Activated CD8-positive, alpha-beta T cell treated with anti-CD3 and anti-CD28 coated beads for 36 hours (primary cell): ENCODE measurements at places on chromosomes 2 and 18.

GRCh38 chr2:48282161-48282680 lies 247.7 kb upstream of the STON1 start:
- DNase-seq, result no peak

DNA sequence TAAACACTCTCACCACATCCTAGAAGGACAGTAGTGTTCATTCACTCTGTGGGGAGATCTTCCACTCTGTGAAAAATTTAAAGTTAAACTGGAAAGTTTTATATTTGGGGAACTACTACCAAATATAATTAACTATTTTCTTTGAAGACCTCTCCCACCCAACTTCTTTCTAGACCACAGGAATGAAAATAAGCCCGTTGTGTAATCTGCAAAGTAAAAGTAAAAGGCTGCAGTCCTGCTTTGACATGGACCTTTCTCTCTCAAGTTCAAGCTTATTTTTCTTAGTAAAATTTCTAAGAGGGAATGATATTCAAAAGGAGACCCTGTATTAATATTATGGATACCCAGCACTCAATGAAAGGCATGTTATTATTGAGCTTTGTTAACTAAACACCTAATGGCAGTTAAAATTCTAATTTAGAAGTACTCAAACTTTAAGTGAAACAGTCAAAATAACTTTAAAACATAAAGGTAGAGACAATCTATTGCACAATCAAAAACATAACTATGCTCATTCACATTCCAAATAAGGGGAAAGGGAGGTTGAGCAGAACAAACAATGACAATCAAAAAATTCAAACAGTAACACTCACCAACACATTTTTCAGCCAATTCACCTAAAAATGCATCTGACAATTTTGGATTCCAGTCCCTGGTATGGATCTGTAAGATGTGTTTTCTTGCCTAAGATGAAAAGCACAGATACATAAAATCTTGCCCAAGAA lies 98.5 kb downstream of the ATAD2B start:
- no peak for DNase-seq

DNA sequence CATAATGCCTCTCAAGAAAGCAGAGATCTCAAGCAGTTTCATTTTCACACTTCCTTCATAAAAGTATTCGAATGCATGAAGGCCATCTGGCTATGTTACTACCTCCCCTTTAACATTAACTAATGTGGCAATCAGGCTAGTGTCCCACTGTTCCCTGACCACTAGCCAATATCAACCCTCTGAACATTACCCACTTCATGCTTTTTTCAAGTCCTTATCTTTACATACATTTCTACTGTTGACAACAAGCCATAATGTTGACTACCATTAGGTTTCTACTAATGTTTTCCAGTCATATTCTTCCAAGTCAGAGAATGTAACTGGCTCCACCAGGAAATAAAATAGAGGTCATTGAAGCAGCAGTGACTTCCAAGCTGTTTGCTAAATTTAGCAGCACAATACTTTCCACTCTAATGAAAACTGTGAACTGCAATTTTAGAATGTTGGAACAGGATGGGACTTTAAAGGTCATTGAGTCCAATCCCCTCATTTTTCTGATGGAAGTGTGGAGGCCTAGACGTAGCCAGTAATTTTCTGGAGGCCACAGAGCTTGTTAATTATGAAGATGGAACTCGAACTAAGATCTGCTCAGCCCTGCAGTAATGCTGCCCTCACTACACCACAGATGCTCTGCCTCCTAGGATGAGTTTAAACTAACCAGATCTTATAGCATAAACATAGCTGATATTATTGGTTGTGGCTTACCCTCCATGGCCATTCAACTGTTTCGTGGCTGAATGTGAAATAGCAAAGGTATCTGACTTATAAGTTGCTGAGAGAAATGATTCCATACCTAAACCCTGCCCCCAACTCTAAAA lies 630 bp upstream of the PPP1R1C start:
- no peak for DNase-seq

- DNase-seq, result no peak
These were observed 162.5 kb upstream of the ALPP start for GRCh38 chr2:232216028-232216427.

- DNase-seq, result no peak
These were observed 229.5 kb upstream of the ZC3H15 start for GRCh38 chr2:186256540-186256939.

DNA sequence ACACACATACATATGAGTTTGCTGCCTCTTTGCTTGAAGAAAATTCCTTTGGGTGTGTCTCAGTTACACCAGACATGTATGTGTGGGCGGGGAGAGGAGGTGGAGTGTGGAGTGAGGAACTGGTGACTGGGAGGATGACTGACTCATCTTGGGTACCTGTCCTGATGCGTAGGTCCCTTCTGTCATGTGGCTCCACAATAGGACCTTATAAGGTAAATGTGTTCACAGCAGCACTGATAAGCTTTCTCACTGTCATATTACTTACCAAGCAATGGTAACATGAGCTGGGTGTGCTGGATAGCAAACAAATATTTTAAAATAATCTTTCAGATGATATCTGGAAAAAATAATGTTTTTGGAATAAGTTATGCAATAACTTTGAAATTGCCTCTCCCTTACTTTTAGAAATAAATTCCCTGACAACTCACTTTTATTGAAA lies 45.1 kb downstream of the SLC9A2 start:
- DNase-seq, result peak; percentile 76
